Activated CD4-positive, alpha-beta T cell treated with anti-CD3 and anti-CD28 coated beads, Interleukin-2, amount 10 ng/mL, durations not matched to agents 7 days and 5 days (primary cell): ENCODE measurements at places on chromosomes 11 and 22. TPM values are rescaled to one million over a fixed set of nuclear protein-coding genes. Genes with fewer than 3 reads are reported as not detected.

DNA sequence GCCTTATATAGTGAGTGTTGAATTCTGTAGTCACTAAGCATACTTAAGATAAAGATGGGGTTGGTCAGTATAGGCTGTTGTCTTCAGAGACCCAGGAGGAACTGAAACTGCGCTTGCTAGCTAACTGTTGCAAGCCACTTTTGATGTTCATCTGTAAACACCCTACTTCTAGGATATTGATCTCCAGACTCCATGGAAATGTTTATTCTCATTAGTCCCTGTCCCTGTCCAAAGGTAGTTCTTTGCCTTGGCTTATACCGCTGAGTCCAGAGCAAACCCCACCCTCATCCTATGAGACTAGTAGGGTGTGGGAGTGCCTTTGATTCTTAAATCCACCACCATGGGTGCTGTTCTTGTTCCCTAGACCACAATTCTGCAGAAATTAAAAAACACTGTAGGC is 36.4 kb downstream of the DEPDC5 start:
- no peak overlapping the region for H3K27ac ChIP-seq
- DNase-seq = no peak
- H3K4me3 ChIP-seq = no peak overlapping the region
- H3K4me1 ChIP-seq = peaks cover 5% of the 10 kb centered on the region

DNA sequence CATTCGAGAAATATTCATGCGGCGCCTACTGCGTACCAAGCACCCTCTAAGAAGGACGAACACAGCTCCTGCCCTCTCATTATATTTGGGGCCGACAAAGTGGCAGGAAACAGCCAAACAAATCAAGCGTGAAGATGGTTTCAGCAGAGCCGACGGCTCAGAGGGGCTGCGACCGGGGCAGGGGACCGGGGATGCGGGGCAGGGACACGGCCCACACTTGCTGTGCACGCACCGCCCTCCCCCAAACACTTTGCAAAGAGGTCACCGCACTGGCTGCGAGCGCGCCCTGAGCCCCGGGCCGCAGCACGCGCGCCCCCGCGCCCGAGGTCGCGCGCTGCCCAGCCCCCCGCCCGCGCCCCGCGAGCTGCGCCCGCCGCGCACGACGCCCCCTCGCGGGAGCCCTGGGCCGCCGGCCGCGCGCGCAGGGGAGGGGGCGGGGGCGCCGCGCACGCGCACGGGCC is 255 bp upstream of the SYNGR1 start:
- peaks cover 32% of the 10 kb centered on the region for H3K27me3 ChIP-seq
- H3K4me1 ChIP-seq = peaks cover 14% of the 10 kb centered on the region
- no peak overlapping the region for H3K27ac ChIP-seq
- DNase-seq = no peak
- no peaks in the 10 kb centered on the region for H3K36me3 ChIP-seq

GRCh38 chr11:10293423-10294289 is at the start of gene SBF2:
Gene SBF2 (minus strand): TSS chr11:10294219. CDS start chr11:10294069, 150 bp downstream.
- peak within 1 kb of the TSS; percentile 65 for H3K4me3 ChIP-seq
- H3K4me1 ChIP-seq = peaks cover 30% of the 10 kb centered on the region
- peaks cover 55% of the 10 kb centered on the region for H3K27me3 ChIP-seq
- H3K36me3 ChIP-seq = no peaks in the 10 kb centered on the region

The SCO2 gene
- 10.5 TPM for total RNA-seq

The SMTNL1 gene
- total RNA-seq = not detected
